Purkinje cell (primary cell): ENCODE measurements at places on chromosomes 6 and 20. TPM values are rescaled to one million over a fixed set of nuclear protein-coding genes. Genes with fewer than 3 reads are reported as not detected.

Gene SYCP2L
- 0.15 and 4.0 TPM in 2 replicates for polyA plus RNA-seq

Gene ANGPT4
- not detected in 2 replicates for polyA plus RNA-seq

Gene GTSF1L
- polyA plus RNA-seq: not detected in 2 replicates

Gene PHACTR3
- 15.5 and 23.0 TPM in 2 replicates for polyA plus RNA-seq

Gene C6orf52
- polyA plus RNA-seq: 5.1 and 11.5 TPM in 2 replicates

Gene MOXD1
- polyA plus RNA-seq: 2.4 TPM in 1 of 2 replicates, not detected in the other

Gene FOXQ1
- 1.8 and 2.5 TPM in 2 replicates for polyA plus RNA-seq

Gene CNKSR3
- polyA plus RNA-seq: 0.63 and 1.5 TPM in 2 replicates

Gene ANKRD66
- polyA plus RNA-seq: not detected in 2 replicates

Gene OPRL1
- 0.13 TPM in 1 of 2 replicates, not detected in the other for polyA plus RNA-seq

Gene KDM1B
- polyA plus RNA-seq: 11.2 and 11.8 TPM in 2 replicates

Gene SOX18
- 0.29 TPM in 1 of 2 replicates, not detected in the other for polyA plus RNA-seq

Gene GPR6
- polyA plus RNA-seq: not detected in 2 replicates

Gene CLVS2
- polyA plus RNA-seq: 13.4 and 16.6 TPM in 2 replicates

Gene MOG
- polyA plus RNA-seq: 1.7 and 2.1 TPM in 2 replicates

Gene FAM209B
- polyA plus RNA-seq: 0.89 and 0.99 TPM in 2 replicates

Gene CALHM4
- not detected in 2 replicates for polyA plus RNA-seq

Gene SLC17A2
- polyA plus RNA-seq: not detected in 2 replicates

Gene SNPH
- polyA plus RNA-seq: 1.0 and 1.5 TPM in 2 replicates

Gene EPPIN
- not detected in 2 replicates for polyA plus RNA-seq

Gene MYCT1
- 0.17 TPM in 1 of 2 replicates, not detected in the other for polyA plus RNA-seq

Gene FNDC11
- polyA plus RNA-seq: not detected in 2 replicates

Gene MAD2L1BP
- 21.2 and 28.0 TPM in 2 replicates for polyA plus RNA-seq

Gene TXLNB
- polyA plus RNA-seq: not detected in 2 replicates

Gene HMGCLL1
- polyA plus RNA-seq: 13.6 and 20.7 TPM in 2 replicates

Gene SLC22A1
- polyA plus RNA-seq: 0.55 TPM in 1 of 2 replicates, not detected in the other

Gene BANF2
- polyA plus RNA-seq: 13.3 and 21.1 TPM in 2 replicates

Gene DNMT3B
- not detected in 2 replicates for polyA plus RNA-seq

Gene DEFB113
- not detected in 2 replicates for polyA plus RNA-seq

Gene ECI2
- 22.9 and 31.6 TPM in 2 replicates for polyA plus RNA-seq

Gene RAET1L
- not detected in 2 replicates for polyA plus RNA-seq
